Hematopoietic multipotent progenitor cell treated with erythropoietin and hydrocortisone succinate and interleukin-3 and kit ligand, for 15 days (in vitro differentiated cells): ENCODE measurements at places on chromosomes 7 and 10.

DNA sequence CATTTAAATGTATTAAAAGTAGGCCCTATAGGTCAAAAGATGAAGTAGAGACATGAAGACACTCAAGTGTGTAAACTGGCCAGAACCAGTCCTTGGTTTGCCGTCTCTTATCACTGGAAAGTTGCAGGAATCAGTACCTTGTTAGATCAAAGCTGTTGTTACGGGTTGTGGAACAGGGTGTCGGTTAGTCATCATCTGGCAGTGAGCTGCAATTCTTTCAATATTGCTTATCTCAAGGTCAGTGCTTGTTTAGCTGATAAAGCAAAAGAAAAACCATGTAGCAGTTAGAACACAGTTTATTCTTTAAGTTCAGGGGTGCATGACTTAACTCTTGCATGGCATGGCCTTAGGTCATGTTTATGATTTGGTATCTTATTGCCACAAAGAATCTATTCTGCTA is 10.0 kb upstream of the SLC13A1 start:
- DNase-seq, result no peak

- no peak for DNase-seq
Measured at GRCh38 chr7:7208520-7208919, 26.2 kb downstream of the C1GALT1 start.

GRCh38 chr7:151732834-151733592 is 143.9 kb downstream of the PRKAG2 start:
- DNase-seq, result no peak

DNA sequence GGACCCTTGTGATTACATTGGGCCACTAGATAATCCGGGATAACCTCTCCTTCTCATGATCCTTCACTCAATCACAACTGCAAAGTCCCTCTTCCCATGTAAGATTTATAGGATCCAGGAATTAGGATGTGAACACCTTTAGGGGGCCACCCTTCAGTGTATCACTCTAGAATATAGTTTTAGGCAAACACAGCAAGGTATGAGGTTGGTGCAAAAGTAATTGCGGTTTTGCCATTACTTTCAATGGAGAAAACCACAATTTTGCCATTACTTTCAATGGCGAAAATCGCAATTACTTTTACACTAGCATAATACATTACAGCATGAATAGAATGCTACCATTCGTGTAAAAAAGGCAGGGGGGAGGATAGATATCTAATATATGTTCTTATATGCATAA is 104.0 kb downstream of the BAMBI start:
- DNase-seq, result no peak

- DNase-seq, result no peak
Measured at GRCh38 chr7:78267141-78267540, 468.6 kb downstream of the PHTF2 start.

DNA sequence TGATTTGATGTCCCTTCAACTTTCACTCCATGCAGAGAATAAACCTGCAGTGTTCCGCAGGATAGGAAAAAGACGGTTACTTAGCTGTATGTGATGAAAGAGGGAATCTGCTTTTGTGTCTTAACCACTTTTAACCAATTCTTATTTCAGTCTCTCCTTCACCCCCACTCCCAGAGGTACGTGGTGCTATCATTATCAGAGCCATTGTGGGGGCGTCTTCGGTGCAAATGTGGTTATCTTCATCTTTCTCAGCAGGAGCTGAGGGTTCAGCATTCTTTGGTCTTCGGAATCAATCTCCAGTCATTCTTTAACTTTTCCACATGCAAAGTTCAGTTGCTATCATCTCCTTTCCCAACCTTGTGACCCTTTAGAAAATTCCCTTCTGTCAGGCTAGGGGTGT is 219.9 kb upstream of the LYZL1 start:
- no peak for DNase-seq

DNA sequence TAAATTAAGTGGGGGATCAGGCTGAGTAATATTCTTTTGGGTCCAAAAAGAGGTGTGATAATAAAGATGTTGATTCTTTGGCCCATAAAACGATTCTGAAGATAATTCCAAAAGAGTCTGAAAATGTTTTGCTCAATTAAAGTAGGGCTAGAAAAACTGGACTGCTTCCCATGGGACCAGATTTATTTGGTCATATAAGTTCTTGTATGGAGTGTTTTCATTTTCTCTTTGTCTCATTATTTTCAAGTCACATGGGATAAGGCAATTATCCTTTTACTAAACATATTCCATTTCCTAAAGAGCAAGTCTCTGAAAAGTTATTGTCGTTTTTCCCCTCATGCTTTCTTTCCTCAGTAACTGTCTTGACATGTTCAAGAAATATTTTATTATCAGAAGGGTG is 41.5 kb downstream of the CDK6 start:
- no peak for DNase-seq

- no peak for DNase-seq
Measured at GRCh38 chr10:8378198-8378983, 323.9 kb downstream of the GATA3 start.
